ENCODE measurements at places on chromosomes 6 and 20.

- no peak for DNase-seq
These were observed 48.2 kb upstream of the FOXP4 start for GRCh38 chr6:41497994-41498393.

- DNase-seq = peak; percentile 98
These were observed 7.1 kb upstream of the LOC128125822 start for GRCh38 chr6:63565058-63565726.

- DNase-seq = peak; percentile 43
These were observed 61.6 kb downstream of the SRC start for GRCh38 chr20:37407573-37408002.

GRCh38 chr6:41638002-41638934 is at the start of gene MDFI:
MDFI (plus strand) TSS chr6:41638468; CDS start chr6:41638750, 282 bp downstream.
- no peak for DNase-seq

- DNase-seq = no peak
These were observed 8.9 kb upstream of the RBCK1 start for GRCh38 chr20:399182-399707.

GRCh38 chr6:109955491-109955890 is 22.6 kb upstream of the GPR6 start:
- DNase-seq = no peak

GRCh38 chr6:155130161-155130853 is 133.5 kb upstream of the CLDN20 start:
- DNase-seq = no peak

- no peak for DNase-seq
These were observed 30.8 kb downstream of the GSTA4 start for GRCh38 chr6:52964318-52964717.

DNA sequence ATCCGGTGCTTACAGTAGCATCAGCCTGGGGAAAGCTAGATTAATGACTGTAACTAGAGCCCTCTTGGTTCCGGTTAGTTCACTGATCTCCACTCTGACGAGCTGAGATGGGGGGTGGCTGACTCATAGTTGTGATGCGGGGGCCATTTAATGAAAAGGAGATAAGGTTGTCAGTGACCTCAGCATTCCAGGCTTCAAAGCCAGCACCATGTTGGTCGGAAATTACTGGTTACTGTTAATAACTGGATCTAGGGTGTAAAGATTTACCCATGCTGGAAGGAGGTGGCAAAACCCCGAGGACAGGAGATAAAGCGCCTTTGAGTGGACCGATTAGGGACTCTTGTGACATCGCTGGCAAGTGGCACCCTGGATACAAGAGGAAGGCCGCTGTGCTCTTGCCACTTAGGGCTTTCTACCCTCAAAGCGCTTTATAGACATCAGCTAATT is 21.1 kb downstream of the FOXC1 start:
- DNase-seq = no peak

DNA sequence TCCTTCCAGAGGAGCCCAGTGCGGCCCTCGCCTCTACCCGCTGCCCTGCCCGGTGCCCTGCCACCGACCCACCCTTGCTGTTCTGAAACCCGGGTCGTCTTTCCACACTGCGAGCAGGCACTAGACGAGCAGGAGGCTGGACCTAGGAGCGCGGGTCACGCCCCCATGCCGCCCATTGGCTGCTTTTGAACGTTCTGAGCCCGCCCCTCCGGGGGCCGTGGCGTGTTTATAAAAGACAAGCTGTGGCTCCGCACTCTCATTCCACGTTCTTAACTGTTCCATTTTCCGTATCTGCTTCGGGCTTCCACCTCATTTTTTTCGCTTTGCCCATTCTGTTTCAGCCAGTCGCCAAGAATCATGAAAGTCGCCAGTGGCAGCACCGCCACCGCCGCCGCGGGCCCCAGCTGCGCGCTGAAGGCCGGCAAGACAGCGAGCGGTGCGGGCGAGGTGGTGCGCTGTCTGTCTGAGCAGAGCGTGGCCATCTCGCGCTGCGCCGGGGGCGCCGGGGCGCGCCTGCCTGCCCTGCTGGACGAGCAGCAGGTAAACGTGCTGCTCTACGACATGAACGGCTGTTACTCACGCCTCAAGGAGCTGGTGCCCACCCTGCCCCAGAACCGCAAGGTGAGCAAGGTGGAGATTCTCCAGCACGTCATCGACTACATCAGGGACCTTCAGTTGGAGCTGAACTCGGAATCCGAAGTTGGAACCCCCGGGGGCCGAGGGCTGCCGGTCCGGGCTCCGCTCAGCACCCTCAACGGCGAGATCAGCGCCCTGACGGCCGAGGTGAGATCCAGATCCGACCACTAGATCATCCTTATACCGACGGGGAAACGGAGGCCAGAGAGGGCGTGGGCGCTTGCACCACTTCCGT is at the start of gene ID1:
Gene ID1, plus strand, starts transcription at position 259 of the 871 bp plus-strand sequence. Its CDS starts 99 bp downstream, at position 358.
- DNase-seq = peak; percentile 99

- no peak for DNase-seq
These were observed 6.6 kb upstream of the ARFGAP1 start for GRCh38 chr20:63265891-63266515.

DNA sequence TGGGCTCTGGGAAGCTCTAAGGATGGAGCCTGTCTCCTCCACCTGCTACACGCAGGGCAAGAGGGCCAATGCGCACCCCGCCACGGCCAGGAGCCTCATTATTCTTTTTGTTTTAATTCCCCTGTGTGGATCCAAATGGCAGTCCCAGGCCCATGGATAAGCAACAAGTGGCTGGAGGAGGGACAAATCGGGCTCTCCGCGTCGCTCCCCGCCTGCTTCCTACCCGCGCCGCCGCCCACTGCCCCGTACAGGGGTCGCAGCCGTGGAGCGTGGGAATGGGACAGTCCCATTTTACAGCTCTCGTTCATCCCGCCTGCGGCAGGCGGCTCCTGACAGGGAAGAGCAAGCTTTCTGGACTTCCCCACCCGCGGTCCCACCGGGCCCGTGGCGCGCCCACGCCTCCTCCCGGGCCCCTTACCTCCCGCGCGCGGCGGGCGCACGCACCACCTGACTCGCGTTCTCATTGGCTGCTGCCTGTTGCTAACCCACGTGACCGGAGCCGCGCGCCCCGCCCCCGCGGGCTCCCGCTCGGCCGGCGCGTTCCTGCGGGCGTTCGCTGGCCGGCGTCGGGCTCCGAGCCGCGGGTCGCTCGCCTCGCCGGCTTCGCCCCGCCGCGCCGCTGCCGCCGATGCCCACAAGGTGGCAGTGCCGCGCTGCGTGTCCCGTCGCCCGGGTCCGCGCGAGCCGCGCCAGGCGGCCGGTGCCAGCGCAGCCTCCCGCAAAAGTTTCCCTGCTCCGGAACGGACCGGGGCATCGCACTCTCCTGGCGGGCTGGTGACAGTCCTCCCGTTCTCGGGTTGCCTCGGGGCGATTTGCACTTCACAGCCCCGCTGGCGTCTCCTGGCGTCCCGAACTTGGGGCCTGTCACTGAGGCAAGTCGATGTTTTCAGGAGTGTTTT is 93.3 kb downstream of the CD83 start:
- peak; percentile 74 for DNase-seq

GRCh38 chr20:3106658-3107463 is 22.3 kb upstream of the AVP start:
- peak; percentile 68 for DNase-seq

DNA sequence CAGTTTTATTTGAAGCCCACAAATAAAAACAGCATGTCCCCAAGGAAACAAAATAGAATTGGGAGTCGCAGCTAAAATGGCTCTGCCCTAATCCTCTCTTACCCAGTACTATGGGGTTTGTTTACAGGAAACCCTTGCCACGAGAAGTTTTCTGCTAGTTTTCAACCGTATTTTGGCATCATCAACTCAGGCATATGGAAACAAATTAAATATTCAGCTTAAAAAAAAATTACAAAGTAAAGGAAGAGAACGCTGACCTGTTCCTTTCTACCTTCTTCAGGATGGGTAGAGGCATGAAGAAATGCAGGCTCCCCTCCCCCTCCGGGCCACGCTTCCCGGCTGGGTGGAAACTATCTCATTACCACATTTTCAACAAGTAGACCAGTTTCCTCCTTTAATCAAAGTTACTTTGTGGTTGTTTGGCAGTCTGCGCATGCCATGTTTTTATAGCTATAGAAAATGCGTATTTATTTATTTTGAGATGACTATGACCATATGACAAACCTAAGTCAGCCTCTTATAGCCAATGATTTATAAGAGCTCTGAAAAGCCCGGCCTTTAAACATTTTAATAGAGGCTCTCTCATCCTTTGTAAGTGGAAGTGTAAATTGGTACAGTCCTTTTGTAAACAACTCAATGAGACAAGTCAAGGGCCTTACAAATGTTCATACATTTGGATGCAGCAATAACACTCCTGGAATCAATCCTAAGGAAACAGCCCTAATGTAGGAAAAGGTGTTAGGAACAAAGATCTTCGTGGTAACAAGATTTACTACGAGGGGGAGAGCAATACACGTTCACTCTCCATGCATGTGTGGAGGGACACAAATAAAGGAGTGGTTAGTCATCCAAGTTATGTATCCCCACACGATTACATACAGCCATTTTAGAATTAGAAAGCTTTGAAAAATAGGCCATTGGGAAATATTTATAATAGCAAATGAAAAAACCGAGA is 16.1 kb upstream of the ZNF217 start:
- no peak for DNase-seq

GRCh38 chr6:37339741-37340638 is 13.8 kb upstream of the RNF8 start:
- DNase-seq = no peak

DNA sequence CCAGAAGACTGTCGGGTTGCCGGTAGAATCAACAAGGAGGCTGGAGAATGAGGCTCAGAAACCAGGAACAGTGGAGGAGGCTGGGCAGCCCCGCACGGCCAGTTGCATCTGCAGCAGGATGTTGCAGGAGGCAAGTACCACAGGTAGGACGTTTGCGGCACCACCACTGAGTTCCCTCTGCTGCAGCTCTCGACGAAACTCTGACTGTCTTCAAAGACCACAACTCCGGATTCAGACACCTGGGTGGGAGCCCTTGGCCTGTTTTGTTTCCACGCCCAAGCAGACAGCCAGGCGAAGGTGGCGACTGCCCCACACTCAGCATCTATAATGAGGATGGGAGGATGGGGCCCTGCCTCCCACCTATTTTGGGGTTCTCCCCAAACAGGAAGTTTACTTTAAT is 218.2 kb downstream of the ZDHHC14 start:
- no peak for DNase-seq

- no peak for DNase-seq
These were observed 61.3 kb downstream of the ATRN start for GRCh38 chr20:3532089-3532615.

DNA sequence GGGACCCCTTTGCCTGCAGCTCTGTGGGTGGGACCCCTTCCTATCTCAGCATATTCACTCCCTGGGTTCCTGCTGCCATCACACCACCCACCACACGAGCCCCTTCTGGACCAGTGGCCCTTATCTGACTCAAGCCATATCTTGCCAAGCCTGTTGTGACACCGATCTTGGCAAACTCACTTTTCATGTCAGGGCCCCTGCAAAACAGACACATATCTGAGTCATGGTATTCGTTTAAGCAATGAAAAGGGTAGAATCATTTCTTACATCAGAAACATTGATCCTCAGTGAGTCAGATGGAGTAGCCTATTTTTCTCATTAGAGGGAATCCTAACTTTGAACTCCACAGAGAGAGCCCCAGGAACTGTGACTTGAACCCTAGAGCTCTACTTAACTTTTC is 10.6 kb downstream of the RAET1E start:
- DNase-seq = no peak

DNA sequence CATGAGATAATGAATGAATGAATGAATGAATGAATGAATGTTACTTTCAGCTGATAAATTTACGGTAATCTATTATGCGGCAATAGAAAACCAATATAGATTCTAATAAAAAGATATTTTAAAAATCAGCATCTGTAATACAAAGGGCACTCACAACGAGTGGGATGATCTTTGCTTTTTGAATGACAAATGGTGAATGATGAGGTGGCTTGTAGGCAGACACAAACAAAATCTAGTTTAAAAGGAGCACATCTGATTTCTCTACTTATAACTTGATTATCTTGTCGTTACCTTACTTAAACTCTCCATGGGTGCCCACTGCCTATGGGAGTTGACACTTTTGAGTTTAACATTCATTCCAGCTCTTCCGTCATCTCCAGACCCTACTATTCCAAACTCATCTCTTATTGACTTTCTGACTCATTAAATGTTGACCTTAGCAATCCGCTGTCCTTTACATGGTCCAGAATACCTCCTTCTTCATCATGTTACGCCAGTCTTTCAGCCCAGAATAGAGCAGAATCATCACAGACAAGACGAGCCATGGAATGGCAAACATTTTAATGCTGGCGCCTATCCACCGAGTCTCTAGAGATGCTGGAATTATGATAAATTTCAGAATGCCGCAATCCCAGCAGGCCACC is 41.3 kb downstream of the NHLRC1 start:
- peak; percentile 89 for DNase-seq

DNA sequence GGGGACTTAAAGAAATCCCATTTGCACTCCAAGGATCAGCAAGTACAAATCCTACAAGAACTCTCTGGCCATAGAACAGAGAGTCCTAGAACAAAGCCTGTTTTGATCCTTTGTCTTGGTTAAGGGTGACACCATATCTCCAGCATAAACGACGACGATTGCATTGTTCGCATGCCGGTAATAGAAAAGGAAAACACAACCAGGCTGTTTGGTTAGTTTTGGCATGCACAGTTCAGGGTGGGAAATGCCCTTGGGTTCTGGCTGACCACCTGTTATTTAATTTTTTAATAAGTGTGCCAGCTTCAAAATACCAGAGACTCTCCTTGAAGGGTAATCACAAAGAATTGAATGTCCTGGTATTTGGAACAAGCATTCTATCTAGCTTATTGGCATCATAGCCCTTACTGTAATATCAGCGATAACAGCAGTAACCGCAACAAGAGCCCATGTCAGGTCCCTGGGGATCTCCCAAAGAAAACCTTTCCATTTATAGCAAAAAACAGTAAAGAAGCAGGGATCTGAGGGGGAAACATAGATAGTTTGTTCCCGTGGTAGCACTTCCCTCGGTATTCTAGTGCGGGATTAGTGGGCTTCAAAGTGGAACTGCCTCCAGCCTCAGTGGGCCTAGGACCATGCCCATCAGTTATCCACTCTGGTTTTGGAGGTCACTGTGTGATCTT is 77.1 kb downstream of the TMEM170B start:
- DNase-seq = no peak

GRCh38 chr6:129317931-129318820 is 391.8 kb downstream of the ARHGAP18 start:
- no peak for DNase-seq

GRCh38 chr6:57226221-57226620 is 4.1 kb upstream of the RAB23 start:
- no peak for DNase-seq

DNA sequence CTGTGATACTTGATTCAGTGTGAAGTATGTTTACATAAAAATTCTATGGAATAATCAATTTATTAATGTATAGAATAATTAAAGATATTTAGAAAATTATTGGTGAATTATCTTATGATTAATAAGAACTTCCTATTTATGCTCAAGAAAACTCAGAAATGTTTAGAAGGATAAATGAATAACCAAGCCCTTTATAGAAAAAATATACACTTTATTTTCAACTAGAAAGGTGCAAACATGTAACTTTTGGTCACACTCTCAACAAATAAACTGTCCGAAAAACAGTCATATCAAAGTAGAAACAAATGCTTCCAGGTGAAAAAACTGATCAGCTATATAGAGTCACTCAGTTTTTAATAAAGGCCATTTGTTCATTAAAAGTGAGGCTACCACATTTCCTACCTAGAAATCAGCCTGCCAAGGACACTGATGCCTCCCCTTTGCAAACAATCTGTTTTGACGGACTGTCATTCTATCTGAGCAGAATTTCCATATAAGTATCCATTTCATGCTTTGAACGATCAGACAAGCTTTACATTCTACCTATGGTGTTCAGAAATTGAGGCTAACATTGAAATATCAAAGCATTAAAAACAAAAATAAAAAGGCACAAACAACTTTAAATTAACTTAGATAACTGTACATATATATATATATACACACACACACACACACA is 3.0 kb downstream of the CCN2 start:
- DNase-seq = peak; percentile 50

- DNase-seq = peak; percentile 56
These were observed 198.5 kb downstream of the HIVEP2 start for GRCh38 chr6:142746524-142746923.

All from HepG2 (cell line).